ENCODE measurements at places on chromosomes 11 and 22. TPM values are rescaled to one million over a fixed set of nuclear protein-coding genes. Genes with fewer than 3 reads are reported as not detected.

Gene OR51G1
- total RNA-seq = not detected

Gene NECTIN1
- total RNA-seq = 5.4 TPM

Gene SLC22A8
- not detected for total RNA-seq

Gene POU2AF1
- total RNA-seq = 81.0 TPM

- H3K4me1 ChIP-seq = no peaks in the 10 kb centered on the region
- no peak overlapping the region for H3K27ac ChIP-seq
- H3K4me3 ChIP-seq = no peak overlapping the region
- H3K27me3 ChIP-seq = peaks cover 1% of the 10 kb centered on the region
- no peaks in the 10 kb centered on the region for H3K36me3 ChIP-seq
- no peak for DNase-seq
Measured at GRCh38 chr11:27861706-27862430, 161.6 kb upstream of the BDNF start.

- H3K4me1 ChIP-seq = peaks cover 34% of the 10 kb centered on the region
- H3K4me3 ChIP-seq = no peak overlapping the region
Measured at GRCh38 chr11:96324912-96325311, 18.1 kb downstream of the MAML2 start.

GRCh38 chr11:26828288-26828687, 106.4 kb upstream of the SLC5A12 start:
- no peaks in the 10 kb centered on the region for H3K4me1 ChIP-seq
- H3K27ac ChIP-seq = no peak overlapping the region
- no peak for DNase-seq
- H3K36me3 ChIP-seq = no peaks in the 10 kb centered on the region

GRCh38 chr11:113234888-113235287, 79.5 kb upstream of the TTC12 start:
- no peak overlapping the region for H3K27ac ChIP-seq
- no peaks in the 10 kb centered on the region for H3K36me3 ChIP-seq
- peaks cover 11% of the 10 kb centered on the region for H3K27me3 ChIP-seq

- no peaks in the 10 kb centered on the region for H3K27me3 ChIP-seq
- H3K4me1 ChIP-seq = no peaks in the 10 kb centered on the region
- no peak overlapping the region for H3K4me3 ChIP-seq
- H3K27ac ChIP-seq = no peak overlapping the region
- H3K36me3 ChIP-seq = peaks cover 26% of the 10 kb centered on the region
Measured at GRCh38 chr11:74092425-74092824, 78.4 kb downstream of the C2CD3 start.

DNA sequence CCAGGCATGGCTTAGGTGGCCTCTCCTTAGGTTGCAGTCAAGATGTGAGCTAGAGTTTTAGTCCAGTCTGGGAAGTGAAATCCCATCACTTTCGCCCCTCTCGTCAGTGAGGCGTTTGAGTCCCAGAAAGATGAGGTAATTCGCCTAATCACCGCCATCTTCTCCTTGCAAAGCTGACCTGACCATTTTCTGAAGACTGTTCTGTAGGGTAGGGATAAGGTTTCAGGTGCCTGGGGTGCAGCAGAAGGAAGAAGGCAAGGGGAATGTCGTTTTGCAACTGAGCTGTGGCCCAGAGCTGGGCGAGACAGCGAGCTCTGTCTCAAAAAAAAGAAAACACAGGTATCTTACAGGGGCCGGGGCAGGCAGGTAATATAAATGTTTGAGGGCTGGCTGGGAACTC, 61.7 kb upstream of the CECR2 start:
- H3K27ac ChIP-seq = no peak overlapping the region
- H3K36me3 ChIP-seq = no peaks in the 10 kb centered on the region
- H3K4me3 ChIP-seq = no peak overlapping the region
- peaks cover 27% of the 10 kb centered on the region for H3K4me1 ChIP-seq

- no peaks in the 10 kb centered on the region for H3K36me3 ChIP-seq
- no peak overlapping the region for H3K27ac ChIP-seq
- H3K27me3 ChIP-seq = no peaks in the 10 kb centered on the region
- no peak overlapping the region for H3K4me3 ChIP-seq
- DNase-seq = no peak
Measured at GRCh38 chr22:33188326-33188725, 130.1 kb upstream of the SYN3 start.

GRCh38 chr11:119681361-119681910, 47.6 kb downstream of the NECTIN1 start:
- H3K36me3 ChIP-seq = no peaks in the 10 kb centered on the region
- H3K27ac ChIP-seq = no peak overlapping the region
- peaks cover under 1% of the 10 kb centered on the region for H3K27me3 ChIP-seq
- H3K4me1 ChIP-seq = no peaks in the 10 kb centered on the region
- DNase-seq = no peak
- no peak overlapping the region for H3K4me3 ChIP-seq

GRCh38 chr11:9799886-9800285, 136.0 kb downstream of the SWAP70 start:
- no peak overlapping the region for H3K27ac ChIP-seq
- peaks cover 4% of the 10 kb centered on the region for H3K36me3 ChIP-seq
- no peaks in the 10 kb centered on the region for H3K4me1 ChIP-seq
- no peak overlapping the region for H3K4me3 ChIP-seq

- H3K36me3 ChIP-seq = no peaks in the 10 kb centered on the region
- H3K27me3 ChIP-seq = peaks cover 41% of the 10 kb centered on the region
- DNase-seq = no peak
- no peak overlapping the region for H3K27ac ChIP-seq
Measured at GRCh38 chr22:29203488-29204454, 1.9 kb upstream of the EMID1 start.

DNA sequence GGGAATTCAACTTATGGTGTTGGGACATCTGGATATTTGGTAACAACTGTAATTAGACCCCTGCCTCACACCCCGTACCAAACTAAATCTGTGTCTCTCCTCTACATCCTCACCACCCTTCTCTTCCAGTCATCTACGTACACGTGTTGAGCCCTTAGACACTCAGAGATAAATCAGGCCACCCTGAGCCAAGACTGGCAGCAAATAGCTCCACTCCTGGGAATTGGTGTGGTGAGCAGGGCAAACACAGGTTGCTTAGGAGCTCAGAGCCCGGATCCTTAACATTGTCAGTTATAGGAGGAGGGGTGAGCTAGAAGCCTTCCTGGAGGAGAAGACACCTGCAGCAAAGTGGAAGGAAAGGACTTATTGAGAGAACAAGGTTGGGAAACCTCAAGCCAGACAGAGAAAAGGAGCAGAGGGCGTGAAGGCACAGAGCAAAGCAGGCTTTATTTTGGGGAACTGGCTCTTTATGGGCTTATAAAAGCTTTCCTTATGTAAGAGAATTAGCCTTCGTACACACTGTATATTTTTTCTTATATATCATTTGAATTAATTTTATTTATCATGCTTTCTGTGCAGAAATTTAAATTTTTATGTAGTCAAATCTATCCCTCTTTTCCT, 36.9 kb upstream of the KLHL35 start:
- no peaks in the 10 kb centered on the region for H3K27me3 ChIP-seq
- no peak overlapping the region for H3K4me3 ChIP-seq
- no peaks in the 10 kb centered on the region for H3K36me3 ChIP-seq
- DNase-seq = no peak
- H3K4me1 ChIP-seq = peaks cover 4% of the 10 kb centered on the region

DNA sequence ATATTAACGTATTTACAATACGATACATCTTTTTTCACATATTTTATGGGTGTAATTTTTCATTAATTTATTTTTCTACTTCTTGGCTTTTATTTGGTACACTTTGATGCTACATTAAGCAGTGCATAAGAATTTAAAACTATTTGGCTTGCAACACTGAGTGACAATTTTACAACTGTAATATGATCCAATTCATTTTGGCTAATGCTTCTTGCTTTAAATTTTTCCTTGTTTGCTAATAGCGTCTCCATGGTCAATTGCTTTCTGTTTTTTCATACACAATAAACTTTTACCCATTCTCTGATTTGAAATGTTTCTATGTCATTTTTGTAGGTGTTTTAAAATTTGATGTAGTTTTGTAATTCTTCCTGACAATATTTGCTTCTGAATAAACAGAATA, 773.2 kb downstream of the FAM181B start:
- no peak for DNase-seq
- no peaks in the 10 kb centered on the region for H3K27me3 ChIP-seq
- H3K36me3 ChIP-seq = no peaks in the 10 kb centered on the region
- no peak overlapping the region for H3K4me3 ChIP-seq

DNA sequence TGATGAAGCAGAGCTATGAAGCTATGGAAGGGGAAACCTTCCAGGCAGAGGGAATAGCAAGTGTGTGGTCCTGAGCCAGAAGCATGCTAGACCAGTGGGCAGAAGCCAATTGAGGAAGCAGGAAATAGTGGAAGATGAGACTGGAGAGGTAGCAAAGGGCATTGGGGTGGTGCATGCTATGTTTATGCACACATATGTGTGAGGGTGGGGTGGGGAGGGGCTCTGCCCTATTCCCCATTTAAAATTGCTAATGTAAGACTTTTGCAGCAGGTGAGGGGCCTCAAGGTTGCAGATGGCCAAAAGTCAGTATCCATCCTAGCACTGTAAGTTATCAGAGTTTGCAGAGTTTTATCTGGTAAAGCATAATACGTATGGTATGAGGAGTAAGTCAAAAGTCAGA, 626.6 kb upstream of the KIRREL3 start:
- DNase-seq = no peak
- H3K27ac ChIP-seq = no peak overlapping the region
- H3K27me3 ChIP-seq = peaks cover 6% of the 10 kb centered on the region
- no peaks in the 10 kb centered on the region for H3K4me1 ChIP-seq

DNA sequence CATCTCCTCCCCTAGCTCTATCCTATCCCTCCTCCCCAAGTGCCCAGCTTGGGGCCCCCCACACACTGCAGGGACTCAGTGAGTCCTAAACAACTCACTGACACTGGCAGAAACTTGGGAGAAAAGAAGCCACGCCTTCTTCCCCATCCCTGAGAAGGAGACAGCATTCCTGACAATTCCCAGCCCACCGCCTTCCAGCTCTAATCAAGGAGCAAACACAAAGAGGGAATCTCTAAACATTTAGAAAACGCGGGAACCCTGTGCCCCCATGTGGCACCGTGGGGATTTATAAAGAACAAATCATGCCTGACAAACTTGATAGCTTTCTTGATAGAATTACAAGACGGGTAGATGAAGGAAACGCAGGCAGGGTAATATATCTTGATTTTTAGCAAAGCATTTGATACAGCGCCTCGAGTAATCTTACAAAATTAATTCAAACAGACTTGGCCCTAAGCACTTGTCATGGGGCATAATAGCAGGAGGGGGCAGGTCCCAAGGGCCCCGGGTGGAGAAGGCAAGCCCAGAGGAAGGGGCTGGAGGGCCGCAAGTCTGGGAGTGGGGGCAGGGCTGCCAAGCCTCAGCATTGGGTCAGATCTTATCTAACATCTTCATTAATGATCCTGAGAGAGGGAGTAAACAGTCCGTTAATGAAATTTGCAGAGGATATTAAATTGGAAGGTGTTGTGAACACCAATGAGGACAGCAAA, 4.5 kb downstream of the CHST1 start:
- no peaks in the 10 kb centered on the region for H3K36me3 ChIP-seq
- no peak overlapping the region for H3K4me3 ChIP-seq
- H3K27me3 ChIP-seq = peaks cover 37% of the 10 kb centered on the region

Data from activated T-helper 1 cell treated with anti-CD3 and anti-CD28 coated beads, Interleukin-12 subunit alpha, Interleukin-12 subunit beta, Interleukin-2, Interleukin-4 antibody, amounts not matched to agents 30 ng/mL and 10 ng/mL and 1 ng/mL, durations not matched to agents 14 hours and 24 hours and 36 hours (primary cell).